ENCODE measurements at places on chromosomes 12 and 14. TPM values are rescaled to one million over a fixed set of nuclear protein-coding genes. Genes with fewer than 3 reads are reported as not detected.
A peak's percentile ranks its signal among the peaks of the same experiment; 100 is the strongest.

GRCh38 chr14:70847406-70848090 is 38.2 kb upstream of the MAP3K9 start:
- DNase-seq, result no peak

DNA sequence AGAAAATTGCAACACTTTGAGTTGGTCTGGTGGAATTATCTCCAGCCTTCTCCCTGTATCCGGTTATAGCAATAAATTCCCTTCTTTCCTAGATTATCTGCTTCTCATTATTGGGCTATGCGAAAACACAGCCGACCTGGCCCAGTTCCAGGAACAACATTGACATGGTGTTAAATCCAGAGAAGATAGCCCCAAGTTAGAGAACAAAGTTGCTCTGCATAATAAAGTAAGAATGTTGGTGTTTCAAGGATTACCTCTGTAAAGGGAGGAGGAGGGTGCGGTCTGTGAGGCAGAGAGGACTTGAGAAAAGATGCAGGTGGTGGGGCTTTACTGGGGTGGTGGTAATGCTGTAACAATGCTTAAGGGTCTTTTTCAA is 12.1 kb downstream of the TCL1A start:
- no peak for DNase-seq

- DNase-seq, result no peak
These were observed 4.8 kb upstream of the AQP5 start for GRCh38 chr12:49956663-49957569.

DNA sequence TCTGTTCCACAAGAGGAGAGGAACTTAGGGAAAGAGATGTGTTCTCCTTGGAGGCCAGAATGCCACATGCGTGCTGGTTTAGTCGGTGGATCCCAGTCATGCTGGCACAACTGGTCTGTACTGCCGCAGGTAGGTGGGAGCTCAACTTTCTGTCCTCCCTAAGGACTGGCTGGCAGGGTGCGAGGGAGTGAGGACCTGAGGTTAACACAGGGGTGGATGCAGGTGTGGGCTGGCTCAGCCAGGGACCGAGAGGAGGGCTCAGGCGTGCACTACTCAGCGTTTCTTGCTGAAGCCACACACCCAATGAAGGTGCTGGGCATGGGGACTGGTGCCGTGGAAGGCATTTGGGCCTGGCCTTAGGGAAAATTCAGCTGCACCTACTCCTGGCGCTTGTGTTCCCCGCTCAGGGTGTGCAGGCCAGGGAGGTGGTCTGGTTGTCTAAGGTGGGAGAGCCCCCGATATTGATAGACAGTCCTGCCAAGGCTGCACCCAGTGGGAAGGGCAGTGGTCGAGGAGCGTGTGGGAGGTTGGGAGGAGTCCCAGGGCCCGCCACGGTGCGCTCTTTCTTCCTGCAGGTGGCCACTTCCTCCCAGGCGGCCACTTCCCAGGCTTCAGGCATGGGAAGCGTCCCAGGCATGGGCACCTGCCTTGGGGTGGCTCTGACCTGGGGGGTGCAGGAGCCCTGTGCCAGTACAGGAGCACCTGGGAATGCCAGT is 138.4 kb downstream of the ADGRD1 start:
- no peak for DNase-seq

DNA sequence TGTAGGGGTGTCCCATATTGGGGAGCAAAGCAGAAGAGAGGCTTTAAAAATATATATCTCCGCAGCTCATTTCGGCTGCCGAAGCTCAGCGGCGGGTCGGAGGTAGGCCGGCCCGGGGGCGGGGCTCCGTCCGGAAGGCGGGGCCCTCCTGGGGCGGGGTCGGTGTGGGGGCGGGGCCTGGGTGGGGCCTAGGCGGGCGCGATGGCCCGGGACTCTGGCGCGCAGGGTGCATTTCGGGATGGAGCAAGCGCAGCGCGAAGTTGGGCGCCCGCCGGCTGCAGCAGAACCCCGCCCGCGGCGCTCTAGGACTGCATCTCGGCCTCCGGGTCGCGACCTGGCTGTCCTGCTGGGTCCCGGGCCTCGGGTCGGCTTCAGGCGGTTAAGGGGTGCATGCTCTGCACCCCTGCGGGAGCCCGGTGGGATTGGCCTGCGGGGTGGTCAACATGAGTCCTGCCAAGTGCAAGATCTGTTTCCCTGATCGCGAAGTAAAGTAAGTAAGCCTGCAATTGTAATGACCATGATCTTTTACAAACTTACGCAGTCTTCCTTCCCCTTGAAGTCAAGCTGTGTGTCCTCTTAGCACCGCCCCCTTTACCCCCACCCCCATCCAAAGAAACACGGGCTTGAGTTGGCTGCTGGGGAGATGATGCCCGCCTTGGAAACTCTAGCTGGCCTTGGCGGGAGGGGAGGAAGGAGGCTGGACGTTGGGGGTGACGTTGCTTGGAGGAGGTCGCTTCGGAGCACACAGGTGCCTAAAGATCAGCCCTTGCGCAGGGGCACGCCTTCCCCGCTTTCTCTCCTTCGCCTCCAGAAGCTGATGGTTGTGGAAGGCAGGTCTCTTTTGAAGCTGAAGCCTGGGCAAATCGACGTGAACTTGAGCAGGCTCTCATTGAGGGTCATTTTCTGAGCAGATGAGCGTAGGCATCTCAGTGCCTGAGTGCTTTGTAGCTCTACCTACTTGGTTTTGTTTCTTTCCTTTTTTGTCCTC is 38.4 kb downstream of the ACACB start:
- DNase-seq, result peak; percentile 78

DNA sequence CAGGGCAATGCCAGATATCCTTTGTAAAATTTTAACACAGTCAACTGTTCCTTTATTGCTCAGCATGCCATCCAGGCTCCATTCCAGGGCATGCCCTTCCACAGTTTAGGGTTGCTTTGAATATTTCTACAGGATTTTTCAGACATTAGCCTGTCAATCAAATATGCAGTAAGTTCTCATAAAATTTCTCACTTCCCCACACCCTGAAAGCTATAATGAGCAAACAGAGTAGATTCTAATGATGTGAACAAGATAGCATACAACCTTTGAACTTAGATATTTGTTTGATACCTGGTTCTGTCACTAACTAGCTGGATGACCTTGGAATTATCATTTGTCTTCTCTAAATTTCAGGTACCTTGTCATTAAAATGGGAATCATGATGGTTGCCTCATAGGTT is 251.2 kb downstream of the SYT1 start:
- DNase-seq, result no peak

DNA sequence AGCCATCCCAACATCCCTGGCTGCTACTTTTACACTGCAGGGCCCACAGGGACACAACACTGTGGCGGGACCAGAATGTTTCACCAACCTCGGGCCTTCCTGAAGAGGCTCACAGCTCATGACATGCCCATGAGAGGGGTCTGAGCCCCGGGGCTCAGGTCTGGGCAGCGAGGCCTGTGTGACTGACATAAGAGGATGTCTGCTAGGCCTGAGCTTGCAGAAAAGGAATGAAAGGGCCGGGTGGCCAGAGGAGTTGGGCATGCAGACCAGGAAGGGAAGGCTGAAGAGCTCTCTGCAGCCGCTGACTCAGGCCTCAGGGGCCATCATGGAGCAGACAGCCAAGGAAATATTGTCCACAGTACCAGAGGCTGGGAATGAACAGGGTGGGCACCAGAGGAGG is 18.3 kb upstream of the VSX2 start:
- DNase-seq, result no peak

DNA sequence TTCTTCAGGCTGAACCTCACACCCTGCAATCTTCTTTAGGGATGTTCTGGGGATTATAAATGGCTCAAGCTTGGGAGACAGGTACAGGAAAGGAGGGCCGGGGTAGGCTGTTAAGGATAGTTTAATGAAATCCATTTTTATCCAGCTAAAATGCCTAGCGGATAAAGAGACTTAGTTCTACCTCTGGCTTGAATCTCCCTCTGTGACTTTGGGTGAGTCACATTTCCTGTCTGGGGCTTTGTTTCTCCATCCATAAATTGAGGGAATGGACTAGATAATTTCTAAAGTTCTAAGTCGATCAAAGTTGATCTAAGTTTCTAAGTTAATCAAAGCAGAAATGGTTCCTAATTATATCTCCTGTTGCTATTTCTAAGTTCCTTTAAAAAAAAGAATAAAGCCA is 319.6 kb upstream of the E2F7 start:
- no peak for DNase-seq

- DNase-seq, result no peak
These were observed 39.0 kb downstream of the ELK3 start for GRCh38 chr12:96233168-96233567.

GRCh38 chr12:6810758-6811157 is 10.9 kb upstream of the GPR162 start:
- no peak for DNase-seq

- no peak for DNase-seq
These were observed 321 bp upstream of the USP30 start for GRCh38 chr12:109052097-109052413.

DNA sequence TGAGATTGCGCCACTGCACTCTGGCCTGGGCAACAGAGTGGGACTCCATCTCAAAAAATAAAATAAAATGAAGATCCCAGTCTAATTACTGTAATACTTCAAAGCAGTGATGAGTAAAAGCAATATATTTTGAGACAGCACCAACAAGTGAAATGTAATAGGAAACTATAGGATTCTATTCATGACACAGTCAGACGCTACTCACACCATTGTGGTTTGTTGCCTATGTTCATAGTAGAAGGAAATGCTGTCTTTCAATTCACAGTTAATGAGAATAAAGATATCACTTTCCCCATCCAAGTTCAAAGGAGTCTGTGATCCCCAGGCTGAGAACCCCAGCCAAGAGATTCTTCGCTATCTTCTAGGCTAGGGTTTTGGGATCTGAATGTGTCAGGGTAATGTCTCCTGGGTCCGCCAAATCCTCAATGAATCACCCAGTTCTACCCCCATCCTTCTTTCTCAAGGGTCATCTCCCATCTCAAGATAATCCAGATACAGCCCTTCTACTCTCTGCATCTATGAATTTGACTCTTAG is 16.6 kb upstream of the DTX1 start:
- no peak for DNase-seq

- DNase-seq, result no peak
These were observed 5.2 kb upstream of the ZNF385A start for GRCh38 chr12:54389607-54390175.

DNA sequence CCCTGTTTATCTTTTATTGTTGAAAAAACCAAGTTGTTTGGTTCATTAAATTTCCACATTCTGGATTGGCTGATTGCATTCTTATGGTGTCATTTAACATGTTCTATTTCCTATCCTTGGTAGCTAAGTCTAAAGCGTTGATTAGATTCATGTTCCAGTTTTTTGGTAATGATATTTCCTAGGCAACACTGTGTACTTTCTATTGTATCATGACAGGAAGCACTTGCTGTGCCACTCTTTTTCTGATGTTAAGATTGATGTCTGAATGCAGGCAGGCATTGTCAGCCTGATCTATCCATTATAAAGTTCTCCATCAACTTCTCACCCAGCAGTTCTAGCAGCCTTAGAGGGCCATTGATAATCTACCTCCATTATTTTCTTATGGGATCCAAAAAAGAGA is 91.1 kb upstream of the ARID2 start:
- no peak for DNase-seq

GRCh38 chr14:66228267-66228970 is 257.8 kb upstream of the CCDC196 start:
- no peak for DNase-seq

DNA sequence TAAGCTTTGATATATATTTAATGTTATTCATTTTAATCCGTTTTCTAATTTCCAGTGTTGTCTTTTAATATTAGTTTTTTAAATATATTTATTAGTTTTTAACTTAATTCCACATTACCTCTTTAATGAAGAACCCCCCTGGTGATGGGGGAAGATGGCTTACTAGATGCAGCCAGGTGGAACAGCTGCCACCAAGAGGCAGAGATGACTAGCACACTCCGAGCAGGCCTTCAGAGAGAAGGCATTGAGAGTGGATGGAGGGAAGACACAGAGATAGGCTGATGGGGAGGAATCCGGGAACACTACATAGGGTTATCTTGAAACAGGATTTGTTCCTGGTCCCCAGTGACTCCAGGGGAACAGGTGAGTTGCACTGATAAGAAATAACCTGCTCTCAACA is 771.6 kb downstream of the LRFN5 start:
- DNase-seq, result no peak

DNA sequence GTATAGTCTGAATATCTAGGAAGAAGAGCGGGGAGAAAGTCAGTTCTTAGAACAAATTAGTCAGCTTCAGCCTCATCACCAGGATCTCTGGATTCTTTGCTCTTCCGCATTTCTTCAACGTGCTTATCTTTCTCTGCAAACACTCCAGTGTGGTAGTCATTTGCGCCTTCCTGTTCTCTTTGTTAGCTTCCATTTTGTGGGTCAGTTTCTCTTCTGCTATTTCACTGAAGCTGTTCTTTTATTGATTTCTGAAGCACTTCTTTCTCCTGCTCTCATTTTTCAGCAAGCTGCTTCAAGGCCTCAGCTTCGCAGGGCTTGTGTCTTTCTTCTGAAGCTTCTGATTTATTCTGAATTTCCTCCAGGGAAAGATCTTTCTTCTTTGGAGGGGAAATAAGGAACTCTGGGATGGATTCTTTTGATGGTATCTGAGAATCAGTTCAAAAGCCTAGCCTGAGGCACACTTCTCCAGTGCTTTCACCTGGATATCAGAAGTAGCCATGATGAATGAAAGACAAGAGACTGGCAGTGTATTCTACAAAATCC is 13.5 kb downstream of the AMN1 start:
- no peak for DNase-seq

DNA sequence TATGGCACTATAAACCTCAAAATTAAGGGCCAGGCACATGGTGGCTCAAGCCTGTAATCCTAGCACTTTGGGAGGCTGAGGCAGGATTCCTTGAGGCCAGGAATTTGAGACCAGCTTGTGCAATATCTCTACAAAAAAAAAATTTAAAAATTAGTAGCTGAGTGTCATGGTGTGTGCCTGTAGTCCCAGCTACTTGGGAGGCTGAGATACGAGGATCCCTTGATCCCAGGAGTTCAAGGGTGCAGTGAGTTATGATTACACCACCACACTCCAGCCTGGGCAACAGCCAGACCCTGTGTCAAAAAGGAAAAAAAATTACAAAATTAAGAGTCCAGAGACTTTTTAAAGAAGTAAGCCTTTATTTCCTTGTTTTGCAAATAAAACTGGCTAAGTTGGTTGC is 1.8 kb upstream of the GCN1 start:
- no peak for DNase-seq

- no peak for DNase-seq
These were observed 69.7 kb downstream of the ARF6 start for GRCh38 chr14:49962621-49963020.

DNA sequence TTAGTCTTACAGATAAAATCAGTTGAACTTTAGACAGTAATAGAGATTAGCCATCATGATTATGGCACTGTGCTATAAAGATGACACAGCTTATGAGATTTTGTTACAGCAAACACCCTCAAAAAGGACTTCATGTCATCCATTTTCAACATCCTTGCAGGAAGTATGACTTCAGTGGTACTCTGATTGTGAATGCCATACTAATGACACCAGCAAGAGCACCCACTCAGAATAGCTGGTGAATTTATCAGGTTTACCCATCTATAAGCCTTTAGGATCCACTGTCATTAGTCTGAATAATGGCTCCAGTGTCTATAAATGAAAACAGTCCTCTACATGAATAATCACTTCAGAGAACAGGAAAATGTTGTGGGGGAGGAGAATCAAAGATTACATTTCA is 615.2 kb downstream of the RPS29 start:
- no peak for DNase-seq

- no peak for DNase-seq
These were observed 34.0 kb upstream of the KCNK13 start for GRCh38 chr14:90027842-90028241.

Gene OR9K2
- not detected for total RNA-seq

Gene ATG14
- 14.0 TPM for total RNA-seq

Gene CCDC38
- not detected for total RNA-seq

Gene CNIH1
- 87.8 TPM for total RNA-seq

Gene HNF1A
- total RNA-seq, result not detected

Gene TSPAN19
- total RNA-seq, result 0.59 TPM

Gene C1RL
- 62.3 TPM for total RNA-seq

Measured in endothelial cell (in vitro differentiated cells).